Smooth muscle cell of the brain vasculature (primary cell): ENCODE measurements at places on chromosomes 1 and 21.

GRCh38 chr1:29599071-29599470, 362.7 kb downstream of the PTPRU start:
- DNase-seq, result no peak

DNA sequence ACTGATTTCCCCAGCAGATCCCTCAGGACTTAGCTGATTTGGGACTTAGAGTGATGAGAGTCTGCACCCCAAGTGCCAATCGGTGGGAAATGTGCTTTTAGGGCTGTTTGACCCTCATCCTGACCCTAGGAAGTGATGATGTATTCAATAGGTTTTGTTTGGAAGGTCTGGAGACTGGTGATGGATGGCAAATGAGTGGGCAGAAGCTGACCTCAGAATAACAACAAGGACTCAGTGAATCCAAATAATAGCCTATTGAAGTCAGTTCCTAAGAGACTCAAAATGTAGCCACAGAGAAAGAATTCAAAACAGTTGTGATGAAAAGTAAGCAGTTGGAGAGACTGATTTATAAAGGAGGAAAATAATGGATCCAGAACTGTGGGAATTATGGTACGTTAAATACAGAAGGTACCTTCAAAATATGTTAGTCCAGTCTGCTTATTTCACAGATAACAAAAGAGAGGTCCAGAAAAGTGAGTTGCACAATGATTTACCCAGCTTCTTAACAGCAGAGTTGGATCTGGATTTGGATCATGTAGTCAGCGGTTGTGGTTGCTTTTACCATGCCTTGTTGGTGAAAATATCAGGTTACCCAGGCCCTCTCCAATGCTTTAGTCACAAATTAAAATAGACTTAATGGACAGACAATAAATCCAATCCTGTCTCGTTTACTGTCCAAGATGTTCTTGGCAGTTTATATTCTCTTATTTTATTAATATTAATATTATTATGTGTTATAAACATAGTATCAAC, 123.0 kb upstream of the PTBP2 start:
- DNase-seq, result no peak

- no peak for DNase-seq
Observed at GRCh38 chr1:14987829-14988603, 165.5 kb upstream of the TMEM51 start.

DNA sequence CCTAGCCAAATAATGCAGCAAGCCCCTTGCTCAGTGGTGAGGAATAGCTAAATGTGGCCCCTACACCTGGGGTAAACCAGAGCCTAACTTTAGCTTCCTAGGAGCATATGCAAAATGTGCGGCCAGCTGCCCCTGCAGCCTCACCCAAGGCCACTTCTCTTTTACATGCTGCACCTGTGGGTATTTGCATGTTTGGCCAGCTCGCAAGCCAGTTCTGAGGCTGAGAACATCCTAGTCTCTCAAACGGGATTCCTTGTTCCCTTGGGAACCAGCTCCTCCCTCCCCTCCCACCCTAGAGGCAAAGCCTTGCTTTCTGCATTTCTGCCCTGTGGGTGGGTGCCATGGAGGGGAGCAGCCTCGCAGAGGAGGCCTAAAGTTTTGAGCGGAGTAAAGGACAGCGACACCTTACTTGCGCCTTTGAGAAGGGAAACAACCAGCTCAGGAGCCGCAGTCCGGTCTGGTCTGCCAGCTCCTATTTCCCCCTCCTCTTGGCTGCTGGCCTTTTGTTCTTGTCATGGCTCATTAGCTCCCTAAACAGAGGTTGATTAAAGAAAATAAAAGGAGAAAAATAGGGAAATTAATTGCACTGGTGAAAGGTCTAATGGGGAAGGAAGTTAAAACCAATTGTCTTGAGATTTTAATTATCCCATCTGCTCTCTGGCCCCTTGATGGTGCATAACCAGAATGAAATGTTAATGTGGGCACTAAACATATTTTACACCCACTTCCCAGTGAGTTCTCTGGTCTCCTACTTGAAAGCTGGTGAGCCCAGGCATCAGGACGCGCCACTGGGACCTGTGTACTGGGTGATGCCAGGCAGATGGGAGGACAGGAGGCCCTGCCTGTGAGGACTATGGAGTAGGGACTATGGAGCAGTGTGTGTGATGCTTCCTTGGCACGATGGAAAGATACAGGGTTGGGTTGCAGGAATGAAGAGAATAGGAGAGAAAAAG, 68.7 kb downstream of the TEX35 start:
- no peak for DNase-seq
